ENCODE measurements at places on chromosomes 16 and 17. TPM values are rescaled to one million over a fixed set of nuclear protein-coding genes. Genes with fewer than 3 reads are reported as not detected.

Gene AHSP
- polyA plus RNA-seq = not detected

Gene TMEM235
- not detected for polyA plus RNA-seq

GRCh38 chr17:48244121-48244711, 136.7 kb downstream of the SNX11 start:
- H3K4me3 ChIP-seq = no peak overlapping the region
- no peaks in the 10 kb centered on the region for H3K36me3 ChIP-seq
- no peak for DNase-seq

GRCh38 chr16:69566981-69567680, 1.4 kb downstream of the NFAT5 start:
- peaks cover 30% of the 10 kb centered on the region for H3K36me3 ChIP-seq
- peak; percentile 26 for DNase-seq
- H3K4me1 ChIP-seq = peaks cover 20% of the 10 kb centered on the region
- H3K27ac ChIP-seq = peak overlapping the region; percentile 97

DNA sequence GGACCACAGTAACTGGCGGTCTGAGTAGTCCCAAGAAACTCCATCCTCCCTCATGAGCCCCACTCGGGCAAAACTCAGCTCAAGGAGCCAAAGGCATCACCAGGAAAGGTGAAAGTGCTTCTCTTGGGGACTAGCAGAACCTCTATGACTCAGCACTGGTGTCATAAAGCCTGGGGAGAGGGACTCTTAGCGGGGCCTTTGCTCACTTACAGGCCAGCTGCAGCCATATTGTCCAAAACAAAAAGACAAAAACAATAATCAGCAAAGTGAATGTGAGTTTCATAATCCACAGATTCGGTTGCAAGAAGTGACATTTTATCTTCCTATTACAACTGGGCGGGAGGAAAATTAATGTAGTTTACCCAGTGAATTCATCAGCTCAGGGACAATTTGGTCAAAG, at the start of gene TEKT5:
TEKT5 (minus strand) TSS at position 101 of the 400 bp plus-strand sequence; CDS start at position 44, 57 bp downstream.
- H3K27me3 ChIP-seq = no peaks in the 10 kb centered on the region
- no peaks in the 10 kb centered on the region for H3K4me1 ChIP-seq
- DNase-seq = no peak

GRCh38 chr16:50183316-50183715, 30.2 kb downstream of the TENT4B start:
- H3K36me3 ChIP-seq = no peaks in the 10 kb centered on the region
- no peaks in the 10 kb centered on the region for H3K27me3 ChIP-seq
- no peak overlapping the region for H3K4me3 ChIP-seq
- no peaks in the 10 kb centered on the region for H3K4me1 ChIP-seq
- no peak for DNase-seq

Gene NLRC5
- 6.5 TPM for polyA plus RNA-seq

Gene ABCA8
- 2.3 TPM for polyA plus RNA-seq

GRCh38 chr17:29102046-29102445, 59.1 kb downstream of the PIPOX start:
- no peaks in the 10 kb centered on the region for H3K4me1 ChIP-seq
- no peak overlapping the region for H3K4me3 ChIP-seq
- H3K36me3 ChIP-seq = no peaks in the 10 kb centered on the region
- peak; percentile 77 for DNase-seq
